H1 (cell line): ENCODE measurements at places on chromosomes 16 and 17.

- no peak for DNase-seq
Measured at GRCh38 chr17:81990836-81991683, 13.6 kb downstream of the ASPSCR1 start.

- peak; percentile 91 for DNase-seq
Measured at GRCh38 chr16:74709441-74709877, 8.8 kb upstream of the MLKL start.

GRCh38 chr16:27127308-27127707 is 60.6 kb downstream of the C16orf82 start:
- no peak for DNase-seq

- DNase-seq = no peak
Measured at GRCh38 chr17:74082886-74083285, 120.6 kb upstream of the RPL38 start.

DNA sequence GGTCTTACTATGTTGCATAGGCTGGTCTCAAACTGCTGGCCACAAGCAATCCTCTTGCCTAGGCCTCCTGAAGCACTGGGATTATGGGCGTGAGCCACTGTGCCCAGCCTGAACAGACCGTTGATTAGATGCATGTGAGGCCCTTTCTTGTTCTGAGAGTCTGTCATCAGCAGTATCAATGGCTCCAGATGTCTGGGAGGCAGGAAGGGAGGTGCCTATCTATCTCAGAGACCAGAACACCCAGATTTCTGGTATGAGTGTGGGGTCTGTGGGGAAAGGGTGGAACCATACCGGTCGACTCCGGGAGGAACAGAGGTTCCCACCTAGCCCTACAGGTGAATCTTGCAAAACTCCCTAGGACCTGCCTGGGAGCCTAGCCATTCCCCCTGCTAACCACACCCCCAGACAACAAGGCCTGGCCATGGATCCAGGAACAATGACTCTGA is 71.7 kb downstream of the PRKCB start:
- DNase-seq = no peak

DNA sequence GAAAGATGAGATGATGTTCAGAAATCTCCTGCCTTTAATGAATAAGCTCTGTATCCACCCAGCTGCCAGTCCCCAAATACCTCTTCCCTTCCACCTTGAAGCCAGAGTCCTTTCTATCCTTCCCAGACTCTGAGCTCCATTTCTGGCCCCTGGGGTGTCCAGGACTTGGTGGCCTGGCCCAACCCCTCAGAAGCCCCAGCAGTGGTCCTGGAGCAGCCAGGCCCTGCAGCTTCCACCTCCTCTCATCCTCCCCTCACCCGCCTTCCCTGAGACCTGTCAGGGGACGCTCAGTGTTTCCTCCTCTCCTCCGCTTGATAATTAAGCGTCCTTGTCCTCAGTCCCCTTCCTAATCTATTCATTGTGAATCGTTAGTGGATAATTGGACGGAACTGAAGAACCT is 95.2 kb upstream of the CCL1 start:
- no peak for DNase-seq

DNA sequence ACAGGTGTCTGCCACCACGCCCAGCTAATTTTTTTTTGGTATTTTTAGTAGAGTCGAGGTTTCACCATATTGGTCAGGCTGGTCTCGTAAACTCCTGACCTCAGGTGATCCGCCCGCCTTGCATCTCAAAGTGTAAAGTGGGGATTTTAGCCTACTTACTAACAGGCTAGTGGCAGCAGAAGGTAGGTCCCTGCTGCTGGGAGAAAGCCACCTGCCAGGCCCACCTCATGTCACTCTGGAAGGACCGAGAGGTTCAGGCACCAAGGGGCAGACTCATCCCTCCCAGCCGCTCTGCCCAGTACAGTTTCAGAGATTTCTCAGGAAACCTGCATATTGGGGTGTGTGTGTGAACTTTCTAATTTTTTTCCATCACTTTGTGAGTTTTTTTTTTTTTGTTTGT is 2.1 kb upstream of the RCVRN start:
- no peak for DNase-seq

DNA sequence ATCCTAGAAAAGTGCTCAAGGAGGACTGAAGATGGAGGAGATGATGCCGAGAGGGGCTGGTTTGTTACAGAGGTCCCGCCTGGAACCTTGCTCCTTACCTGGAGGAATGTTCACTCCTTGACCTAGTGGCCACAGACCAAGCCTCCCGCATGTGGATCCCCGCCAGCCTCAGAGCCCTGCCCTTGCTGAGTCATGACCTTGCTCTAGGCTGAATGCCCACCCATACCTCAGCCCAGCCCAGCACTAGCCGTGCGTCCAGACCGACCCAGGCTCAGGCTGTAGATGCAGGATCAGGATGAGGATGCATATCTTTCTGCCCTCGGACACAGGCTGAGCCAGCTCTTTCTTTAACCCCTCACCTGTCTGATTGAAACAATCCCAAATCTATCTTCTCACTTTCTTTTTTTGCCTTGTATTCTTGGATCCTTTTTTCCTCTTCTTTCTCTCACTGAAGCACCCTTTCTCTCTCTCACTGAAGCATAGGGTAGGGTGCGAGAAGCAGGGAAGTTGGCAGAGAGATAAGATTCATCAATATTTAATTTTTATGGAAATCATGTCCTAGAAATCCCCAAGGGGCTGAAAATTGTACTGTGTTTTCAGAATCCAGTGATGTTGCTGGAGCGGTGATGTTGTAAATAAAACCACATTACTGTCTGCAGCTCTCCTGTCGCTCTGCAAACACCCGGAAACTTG is 34.9 kb downstream of the WSCD1 start:
- no peak for DNase-seq

DNA sequence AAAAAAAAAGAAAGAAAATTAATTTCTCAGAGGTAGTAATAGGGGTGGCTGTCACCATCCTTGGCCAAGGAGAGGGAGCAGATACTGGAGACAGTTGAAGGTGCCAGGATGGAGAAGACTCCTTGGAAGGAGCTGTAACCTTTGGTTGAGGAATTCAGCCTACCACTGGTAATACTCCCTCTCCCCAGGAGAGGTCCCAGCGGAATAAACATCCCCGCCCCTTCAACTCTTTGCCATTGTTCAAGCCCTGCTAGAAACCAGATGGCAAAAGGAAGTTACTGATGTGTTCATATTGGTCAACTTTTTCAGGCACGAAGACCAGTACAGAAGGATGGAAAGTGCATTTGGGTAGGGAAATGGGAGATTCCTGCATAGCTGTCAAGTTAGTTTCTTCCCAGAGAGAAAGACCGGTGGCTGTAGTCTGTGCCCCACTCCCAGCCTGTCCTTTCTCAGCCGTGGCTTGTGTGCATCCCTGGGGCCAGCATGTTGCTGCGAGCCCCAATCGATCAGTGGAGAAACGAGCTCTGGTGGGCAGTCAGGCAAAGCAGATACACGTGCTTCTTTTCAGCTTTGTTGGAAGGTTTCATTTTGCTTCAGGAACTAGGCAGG is 612.1 kb downstream of the MAF start:
- no peak for DNase-seq

GRCh38 chr16:595942-596735 is 6.3 kb downstream of the RAB40C start:
- DNase-seq = no peak

DNA sequence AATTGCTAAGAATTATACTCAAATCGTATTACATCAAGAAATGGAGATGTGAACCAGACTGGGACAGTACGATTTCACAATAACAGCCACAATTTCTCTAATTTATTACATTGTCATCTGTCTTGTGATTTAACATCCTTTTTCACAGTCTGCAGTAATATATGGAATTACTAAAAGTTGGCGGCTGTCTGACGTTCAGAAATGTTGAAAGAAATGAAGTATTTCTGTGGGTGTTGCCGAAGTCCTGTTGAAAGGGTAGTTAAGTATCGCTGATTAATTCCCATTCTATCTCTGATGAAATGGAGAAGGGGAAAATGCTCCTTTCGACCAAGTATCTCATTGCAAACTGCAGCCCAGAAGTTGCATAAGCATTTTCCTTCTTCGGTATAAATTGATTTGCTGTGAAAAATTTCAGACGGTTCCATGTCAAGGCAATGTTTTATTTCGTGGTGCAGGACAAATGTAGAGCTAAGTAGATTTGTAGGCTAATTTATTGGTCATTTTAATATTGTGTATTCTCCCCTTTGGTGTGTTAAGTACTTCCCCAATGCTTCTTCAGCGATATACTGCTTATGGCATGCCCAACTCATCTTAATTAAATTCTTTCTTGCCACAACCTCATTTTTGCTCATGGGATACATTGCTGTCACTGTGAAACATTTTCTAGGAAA is 775.2 kb upstream of the RBFOX1 start:
- no peak for DNase-seq

- DNase-seq = peak; percentile 29
Measured at GRCh38 chr17:77140878-77141767, at the start of gene SEC14L1. SEC14L1 (plus strand) TSS chr17:77140969; CDS start chr17:77143597, 2,628 bp downstream.

GRCh38 chr17:48514477-48514876 is 16.3 kb downstream of the HOXB1 start:
- DNase-seq = no peak

- DNase-seq = no peak
Measured at GRCh38 chr17:37789771-37790541, 45.1 kb upstream of the HNF1B start.

DNA sequence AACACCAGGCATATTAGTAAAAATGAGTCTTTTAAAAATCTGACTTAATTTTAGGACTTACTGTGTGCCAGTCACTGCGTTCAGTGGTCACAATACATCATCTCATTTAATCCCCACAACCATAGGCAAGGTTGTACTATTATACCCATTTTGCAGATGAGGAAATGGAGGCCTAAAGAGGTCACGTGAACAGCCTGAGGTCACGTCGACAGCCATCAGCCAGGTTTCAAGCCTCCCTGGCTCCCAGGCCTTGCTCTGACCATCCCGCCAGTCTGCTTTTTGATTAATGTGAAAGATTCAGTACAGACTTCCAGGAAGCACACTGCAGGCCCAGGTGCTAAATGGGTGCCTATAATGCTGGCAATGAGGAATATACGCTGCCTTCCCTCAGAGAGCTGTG is 86.3 kb upstream of the TOX3 start:
- DNase-seq = no peak

- DNase-seq = peak; percentile 85
Measured at GRCh38 chr17:4949321-4950074, 1.2 kb upstream of the PFN1 start.

DNA sequence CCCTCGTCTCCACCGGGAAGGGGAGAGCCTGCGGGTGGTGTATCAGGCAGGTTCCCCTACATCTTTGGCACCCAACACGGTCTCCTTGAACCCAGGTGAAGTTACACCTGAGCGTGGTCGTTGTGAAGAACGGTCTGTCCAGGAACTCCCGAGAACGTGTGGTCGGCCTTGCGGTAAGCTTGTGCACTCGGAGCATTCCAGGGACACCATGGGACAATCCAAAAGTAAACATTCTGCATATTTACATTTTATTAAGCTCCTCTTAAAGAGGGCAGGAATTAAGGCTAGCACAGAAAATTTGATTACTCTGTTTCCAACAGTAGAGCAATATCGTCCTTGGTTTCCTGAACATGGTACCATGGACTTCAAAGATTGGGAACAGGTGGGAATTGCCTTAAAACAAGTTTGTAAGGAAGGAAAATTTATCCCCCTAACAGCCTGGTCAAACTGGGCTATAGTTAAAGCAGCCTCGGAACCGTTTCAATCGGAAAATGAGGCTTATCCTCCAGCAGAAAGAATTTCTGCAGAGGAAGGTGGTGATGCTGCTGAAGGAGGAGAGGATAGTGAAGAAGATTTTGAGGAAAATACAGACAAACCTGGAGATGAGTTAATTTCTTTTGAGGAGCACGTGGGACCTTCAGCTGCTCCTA is 18.2 kb downstream of the ALOX15B start:
- DNase-seq = no peak

DNA sequence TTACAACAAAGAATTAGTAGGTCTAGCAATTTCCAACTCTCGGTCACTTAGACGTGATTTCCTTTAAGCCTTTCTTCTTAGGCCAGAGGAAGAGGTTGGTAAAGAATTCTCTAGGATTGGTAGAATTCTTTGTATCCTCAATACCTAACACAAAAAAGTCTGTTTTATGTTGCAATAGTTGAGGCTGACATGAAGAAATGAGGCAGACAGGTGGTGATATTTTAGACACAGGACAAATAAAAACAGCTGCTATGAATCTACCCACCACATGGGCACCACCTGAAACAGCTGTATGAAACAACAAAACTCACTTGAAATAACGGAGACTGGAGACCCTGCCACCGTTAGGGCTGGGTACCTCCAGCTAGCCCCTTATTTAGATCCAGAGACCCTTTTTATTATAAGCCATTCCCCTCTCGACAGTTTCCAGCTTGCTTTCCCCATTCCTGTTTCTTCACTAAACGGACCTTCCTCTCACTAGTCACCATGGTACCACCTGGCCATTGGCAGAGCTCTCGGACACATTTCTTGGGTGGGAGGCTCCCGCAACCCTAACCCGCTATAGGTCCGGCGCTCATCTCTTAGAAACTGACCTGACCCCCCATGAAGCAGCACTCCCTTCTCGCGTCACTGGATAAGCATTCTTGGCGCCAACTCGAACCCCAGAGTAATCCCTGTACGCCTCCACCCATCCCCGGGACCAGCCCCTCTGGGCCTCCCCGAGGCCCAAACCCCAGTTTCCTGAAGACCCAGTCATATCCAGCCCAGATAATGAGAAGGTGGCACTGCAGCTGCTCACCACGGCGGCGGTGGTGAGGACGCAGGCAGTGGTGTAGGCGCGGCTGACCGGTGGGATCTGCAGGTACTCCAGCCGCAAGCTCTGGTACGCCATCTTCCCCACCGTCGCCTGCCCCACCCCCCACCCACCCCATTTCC is at the start of gene DERL2:
TSS of gene DERL2 (minus strand) at position 909 of the 936 bp plus-strand sequence. CDS start at position 892, 17 bp downstream.
- no peak for DNase-seq

DNA sequence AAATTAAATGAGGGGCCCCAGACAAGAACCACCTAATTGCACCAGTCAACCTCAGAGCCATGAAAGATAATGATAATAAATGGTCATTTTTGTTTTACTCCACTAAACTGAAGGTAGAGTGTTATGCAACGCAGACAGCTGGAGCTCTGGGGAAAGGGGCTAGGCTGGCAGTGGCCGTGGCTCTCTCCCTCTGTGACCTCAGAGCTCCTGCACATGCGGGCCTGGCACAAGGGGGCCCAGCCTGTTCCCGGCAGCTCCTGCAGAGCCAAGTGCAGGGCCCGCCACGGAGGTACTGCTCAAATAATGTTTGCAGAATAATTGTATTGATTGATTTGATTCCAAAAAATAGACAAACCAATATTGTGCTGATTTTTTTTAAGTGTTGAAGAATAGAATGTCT is 109.5 kb downstream of the SALL1 start:
- no peak for DNase-seq

DNA sequence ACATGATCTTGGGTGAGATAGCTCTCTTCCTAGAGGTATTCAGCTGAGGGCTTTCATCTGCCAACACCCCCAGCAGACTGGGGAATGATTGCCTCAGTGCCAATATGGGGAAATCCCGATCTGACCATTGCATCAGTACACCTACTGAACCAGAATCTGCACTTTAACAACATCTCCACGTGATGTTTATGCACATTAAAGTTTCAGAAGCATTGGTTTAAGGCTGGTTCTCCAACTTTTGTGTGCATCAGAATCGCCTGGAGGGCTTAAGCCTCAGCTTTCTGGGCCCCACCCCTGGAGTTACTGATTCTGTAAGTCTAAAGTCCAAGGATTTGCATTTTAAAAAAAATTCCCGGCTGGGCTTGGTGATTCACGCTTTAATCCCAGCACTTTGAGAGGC is 123.6 kb upstream of the MED13 start:
- no peak for DNase-seq

- DNase-seq = peak; percentile 56
Measured at GRCh38 chr17:51734462-51734861, 424.1 kb downstream of the CA10 start.

- peak; percentile 77 for DNase-seq
Measured at GRCh38 chr16:30958175-30959079, 873 bp downstream of the SETD1A start.
